Activated T-helper 9 cell treated with anti-CD3 and anti-CD28 coated beads, Interleukin-2, amount 50 U/mL, for 16 hours (primary cell): ENCODE measurements at places on chromosomes 3 and 15.

DNA sequence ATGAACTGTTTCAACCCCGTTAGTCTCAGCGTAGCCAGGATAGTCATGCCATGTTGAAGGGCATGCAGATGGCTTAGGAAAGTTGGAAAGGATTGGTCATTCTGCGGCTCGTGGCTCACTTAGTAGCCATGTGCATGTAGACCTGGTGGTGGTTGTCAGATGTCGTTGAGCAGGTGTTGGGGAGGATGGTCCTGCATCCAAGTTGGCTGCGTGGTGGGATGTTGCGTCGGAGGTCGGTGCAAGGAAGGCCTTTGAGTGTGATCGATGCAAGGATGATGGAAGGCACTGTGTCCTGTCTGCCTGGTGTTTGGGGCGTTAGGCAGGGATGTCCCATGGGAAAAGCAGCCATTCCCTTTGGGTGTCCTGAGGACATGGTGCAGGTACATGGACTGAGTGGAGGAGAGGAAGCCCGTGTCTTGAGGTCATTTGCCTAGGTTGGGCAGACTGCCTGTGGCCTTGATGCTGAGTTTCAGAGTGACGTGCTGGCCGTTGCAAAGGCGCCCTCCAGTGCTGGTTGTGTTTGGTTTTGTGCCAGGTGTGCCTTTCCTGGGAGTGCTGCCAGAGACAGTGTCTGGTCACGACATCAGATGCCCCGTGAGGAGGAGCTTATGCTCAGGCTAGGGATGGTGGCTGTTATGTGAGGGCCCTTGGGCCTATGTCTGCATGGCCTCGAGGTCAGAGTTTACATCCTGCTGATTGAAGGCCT, 103.4 kb downstream of the SNRPN start:
- DNase-seq, result no peak

GRCh38 chr15:74826364-74826819, at the start of gene CPLX3:
TSS of gene CPLX3 (plus strand) at chr15:74826627. CDS start at chr15:74826704, 77 bp downstream.
- DNase-seq, result peak; percentile 26

GRCh38 chr15:57792724-57793449, 86.4 kb downstream of the POLR2M start:
- no peak for DNase-seq

DNA sequence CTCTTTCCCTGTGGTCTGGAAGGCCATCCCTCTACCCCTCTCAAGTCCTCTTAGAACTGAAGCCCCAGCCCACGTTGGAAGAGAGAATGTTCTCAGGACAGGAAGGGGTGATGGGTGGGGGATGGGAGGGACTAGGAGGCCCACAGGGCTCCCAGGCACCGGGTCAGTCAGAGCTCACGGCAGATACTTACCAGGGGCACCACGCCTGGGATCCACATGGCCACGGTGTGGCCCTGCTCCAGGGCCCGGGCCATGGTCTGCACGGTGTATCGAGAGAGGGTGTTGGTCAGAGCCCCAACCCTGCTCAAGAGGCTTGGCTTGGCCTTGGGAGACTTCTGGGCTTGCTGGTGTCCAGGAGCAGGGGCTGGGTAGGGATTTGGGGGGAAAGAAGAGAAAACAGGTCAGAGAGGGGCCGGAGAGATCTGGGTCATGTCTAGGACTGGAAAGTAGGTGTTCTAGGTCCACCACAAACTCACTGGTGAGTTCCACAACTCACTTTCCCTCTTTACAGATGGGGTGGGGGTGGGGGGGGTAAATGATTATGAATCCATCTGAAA, 9.8 kb downstream of the PLIN1 start:
- no peak for DNase-seq

DNA sequence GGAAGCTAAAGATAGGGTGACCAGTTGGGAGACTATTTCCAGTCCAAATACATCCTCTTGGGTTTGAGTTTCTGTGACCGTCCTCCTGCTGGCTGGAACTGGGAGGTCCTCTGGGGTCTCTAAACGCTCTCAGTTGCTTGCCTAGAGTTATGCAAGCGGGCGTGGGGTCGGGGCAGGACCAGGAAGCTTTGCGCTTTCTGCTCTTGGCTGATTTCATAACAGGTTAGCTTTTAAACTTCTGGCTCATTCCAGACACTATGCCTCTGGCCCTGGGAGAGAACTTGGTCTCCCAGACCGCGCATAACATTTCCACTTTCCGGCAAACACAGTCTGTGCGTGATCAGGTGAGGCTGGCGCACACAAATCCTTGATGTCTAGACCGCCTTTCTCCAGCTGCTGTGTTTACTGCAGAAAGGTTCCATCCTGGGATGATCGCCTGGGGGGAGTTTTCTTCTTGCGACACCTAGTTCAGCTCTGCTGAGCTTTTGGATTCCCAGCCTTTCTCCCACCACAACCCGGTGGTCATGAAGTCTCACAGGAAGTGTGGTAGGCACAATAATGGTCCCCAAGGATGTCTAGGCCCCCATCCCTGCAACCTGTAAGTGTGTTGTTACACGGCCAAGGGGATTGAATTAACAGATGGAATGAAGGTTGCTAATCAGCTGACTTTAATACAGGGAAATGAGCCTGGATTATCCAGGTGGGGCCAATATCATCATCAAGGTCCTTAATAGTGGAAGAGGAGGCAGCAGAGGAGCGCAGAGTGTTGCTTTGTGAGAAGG, 23.6 kb upstream of the CGNL1 start:
- no peak for DNase-seq

DNA sequence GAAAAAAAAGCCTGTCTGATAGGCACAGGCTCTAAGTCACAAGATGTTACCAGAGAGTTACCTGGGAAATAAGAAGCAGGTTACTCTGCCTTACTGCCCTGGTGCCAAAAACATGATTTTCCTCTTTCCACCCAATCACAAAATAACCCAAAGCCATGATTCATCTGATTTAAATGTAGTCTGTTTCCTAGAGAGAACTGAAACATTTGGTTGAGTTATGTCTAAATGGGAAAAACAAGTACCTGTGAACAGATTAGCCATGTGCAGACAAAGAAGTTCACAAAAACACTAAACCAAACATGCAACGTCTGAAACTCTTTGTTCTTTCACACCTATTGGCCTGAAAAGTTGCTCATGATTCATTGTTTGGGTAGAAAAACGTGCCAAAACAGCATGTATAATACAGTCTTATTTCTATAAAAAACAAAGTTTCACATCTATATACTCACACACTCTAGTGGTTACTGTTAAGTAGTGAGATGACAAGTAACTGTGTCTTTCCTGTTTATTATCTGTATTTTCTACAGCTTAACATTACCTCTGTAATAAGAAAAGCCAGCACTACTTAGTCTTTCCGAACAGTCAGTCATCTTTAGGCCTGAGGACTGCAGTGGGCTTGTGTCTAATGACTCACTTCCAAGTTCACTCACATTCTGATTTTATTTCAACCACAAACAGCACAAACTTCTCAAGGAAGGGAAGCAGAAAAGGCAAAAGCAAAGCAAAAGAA, 30.2 kb downstream of the FAM174B start:
- no peak for DNase-seq
